ENCODE measurements at places on chromosomes 7 and 10.

DNA sequence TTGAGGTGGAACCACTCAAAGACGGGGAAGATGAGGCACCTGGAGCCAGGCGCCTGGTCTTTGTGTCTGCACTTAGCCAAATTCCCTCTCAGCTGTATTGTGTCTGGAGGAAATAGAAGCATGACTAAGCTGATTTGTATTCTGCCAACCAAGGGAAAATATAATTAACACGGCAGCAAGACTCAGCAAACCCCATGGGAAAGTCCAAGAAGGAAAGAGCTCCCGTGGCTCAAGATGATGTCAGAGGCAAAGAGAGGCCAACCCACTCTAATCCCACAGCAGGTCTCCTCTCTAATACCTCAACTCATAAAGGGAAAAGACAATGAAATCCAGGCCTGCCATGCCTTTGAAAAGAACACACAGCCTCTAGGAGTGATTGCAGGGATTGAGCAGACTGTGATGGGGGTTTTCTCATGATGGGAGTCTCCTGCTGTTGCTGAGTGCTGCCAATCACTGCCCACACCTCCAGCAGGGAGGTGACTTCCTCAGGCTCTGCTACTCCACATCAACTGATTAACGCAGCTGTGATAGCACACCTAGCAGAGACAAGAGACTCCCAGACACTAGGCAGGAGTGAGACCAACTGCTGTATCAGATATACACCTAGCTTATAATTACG, 255.5 kb upstream of the C7orf33 start:
- H3K27me3 ChIP-seq = no peaks in the 10 kb centered on the region
- H3K4me3 ChIP-seq = no peak overlapping the region
- H3K4me1 ChIP-seq = no peaks in the 10 kb centered on the region
- H3K36me3 ChIP-seq = no peaks in the 10 kb centered on the region
- no peak for DNase-seq

GRCh38 chr10:114281461-114281860, 42.4 kb downstream of the VWA2 start:
- no peak overlapping the region for H3K4me3 ChIP-seq
- no peaks in the 10 kb centered on the region for H3K4me1 ChIP-seq
- H3K27ac ChIP-seq = no peak overlapping the region
- H3K27me3 ChIP-seq = no peaks in the 10 kb centered on the region
- H3K36me3 ChIP-seq = no peaks in the 10 kb centered on the region

DNA sequence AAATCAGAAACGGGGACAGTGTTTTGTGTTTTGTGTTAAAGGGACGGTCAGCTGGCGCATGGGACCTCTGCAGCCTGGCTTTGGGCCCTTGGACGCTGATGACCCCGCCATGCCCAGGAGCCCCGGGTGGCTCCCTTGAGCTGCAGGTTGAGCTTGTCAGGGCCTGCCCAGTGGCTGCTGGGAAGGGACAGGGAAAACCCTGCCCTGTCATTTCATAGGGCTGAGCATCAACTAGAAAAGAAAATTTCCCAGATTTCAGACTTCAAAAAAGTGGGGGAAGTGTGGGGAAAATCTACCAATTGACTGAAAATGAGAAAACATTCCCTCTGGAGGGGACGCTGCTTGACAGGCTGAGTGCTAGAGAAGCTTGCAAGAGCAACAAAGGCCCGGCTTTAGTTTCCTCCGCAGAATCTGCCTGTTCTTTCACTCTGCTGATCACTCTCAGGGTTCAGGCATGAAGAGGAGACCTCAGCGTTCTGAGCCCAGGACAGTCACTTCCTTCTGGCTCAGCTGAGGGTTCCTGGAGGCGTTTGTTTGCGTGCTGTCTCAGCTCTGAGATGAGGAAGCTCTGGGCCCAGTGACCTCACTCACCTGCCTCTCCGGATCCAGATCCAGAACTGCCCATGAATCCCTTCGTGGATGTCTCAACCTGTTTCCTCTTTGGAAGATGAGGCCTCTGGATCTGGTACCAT, 18.6 kb upstream of the DNAJB6 start:
- no peaks in the 10 kb centered on the region for H3K27me3 ChIP-seq
- no peak for DNase-seq
- H3K36me3 ChIP-seq = no peaks in the 10 kb centered on the region
- no peak overlapping the region for H3K27ac ChIP-seq

DNA sequence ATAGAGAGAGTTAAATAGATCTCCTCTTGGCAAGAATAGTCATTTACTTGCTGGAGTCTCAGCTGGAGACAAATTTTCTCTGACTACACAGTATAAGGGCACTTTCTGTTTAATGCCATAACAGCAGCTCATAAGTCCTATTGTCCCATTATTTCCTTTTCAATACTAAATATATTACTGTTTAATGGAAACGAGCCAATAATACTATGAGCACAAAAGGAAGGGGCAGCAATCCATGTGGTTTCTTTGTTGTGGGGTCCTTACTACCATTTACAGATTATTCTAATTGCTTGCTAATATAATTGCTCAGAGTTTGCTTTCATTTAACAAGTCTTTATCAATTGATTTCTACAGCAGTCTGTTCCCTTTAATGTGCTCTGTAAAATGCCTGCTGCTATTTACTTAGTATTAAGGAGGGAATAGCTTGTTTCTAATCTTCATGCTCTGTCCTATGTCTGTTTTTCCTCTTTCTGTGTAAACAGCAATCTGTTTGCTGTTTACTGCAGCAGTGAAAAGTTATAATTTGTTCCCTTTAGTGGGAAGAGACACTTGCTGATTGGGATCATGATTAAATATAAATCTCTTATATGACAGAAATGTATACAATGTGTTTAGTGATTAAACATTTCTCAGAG, 296.2 kb upstream of the SMIM30 start:
- H3K36me3 ChIP-seq = no peaks in the 10 kb centered on the region
- no peak for DNase-seq
- H3K4me3 ChIP-seq = no peak overlapping the region
- no peaks in the 10 kb centered on the region for H3K4me1 ChIP-seq
- H3K27me3 ChIP-seq = no peaks in the 10 kb centered on the region

DNA sequence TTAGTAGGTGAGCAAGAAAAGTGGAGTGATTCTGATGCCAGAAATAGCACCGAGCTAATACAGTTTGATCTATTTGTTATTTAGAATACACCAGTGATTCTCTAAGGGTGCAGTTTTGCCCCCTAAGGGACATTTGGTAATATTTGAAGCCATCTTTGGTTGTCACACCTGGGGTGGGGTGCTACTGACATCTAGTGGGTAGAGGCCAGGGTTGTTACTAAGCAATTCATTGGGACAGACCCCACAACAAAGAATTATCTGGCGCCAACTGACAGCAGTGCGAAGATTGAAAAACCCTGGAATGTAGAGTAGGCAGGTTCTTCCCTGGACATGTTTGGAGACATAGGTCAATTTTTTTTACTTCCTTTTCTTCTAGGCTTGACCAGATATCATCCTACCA, 14.6 kb downstream of the PALS2 start:
- no peaks in the 10 kb centered on the region for H3K36me3 ChIP-seq
- no peak overlapping the region for H3K4me3 ChIP-seq
- H3K27me3 ChIP-seq = no peaks in the 10 kb centered on the region

DNA sequence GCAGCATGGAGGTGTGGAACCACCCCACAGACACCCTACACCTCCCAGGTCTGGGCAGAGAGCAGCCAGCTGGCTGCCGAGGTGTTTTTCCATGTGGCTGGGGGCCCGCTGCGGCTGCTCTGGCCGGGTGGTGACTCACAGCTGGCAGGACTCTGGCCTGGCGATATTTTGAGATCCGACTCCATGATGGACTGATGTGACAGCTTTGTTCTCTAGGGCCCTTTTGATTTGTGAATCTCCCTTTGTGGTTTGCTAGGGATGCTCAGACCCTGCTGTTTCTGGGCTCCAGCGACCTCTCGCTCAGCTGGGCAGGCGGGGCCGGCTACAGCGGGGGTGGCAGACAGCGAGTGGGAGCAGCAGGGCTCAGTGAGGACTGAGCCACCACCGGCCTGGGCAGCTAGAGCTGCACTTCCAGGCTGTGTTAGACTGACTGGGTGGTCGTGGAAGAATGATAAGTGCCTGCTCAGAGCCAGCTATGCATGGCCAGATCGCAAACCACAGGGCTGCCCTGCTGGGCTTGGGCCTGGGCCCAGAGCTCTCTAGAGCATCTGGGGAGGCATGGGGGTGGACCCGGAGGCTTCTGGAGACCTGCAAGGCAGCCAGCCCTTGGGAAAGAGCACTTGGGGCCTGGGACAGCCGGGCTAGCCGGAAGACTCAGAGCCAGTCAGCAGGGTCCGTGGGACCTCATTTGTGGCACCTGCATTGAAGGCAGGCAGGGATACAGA, 46.2 kb upstream of the GDF10 start:
- no peak overlapping the region for H3K4me3 ChIP-seq
- no peaks in the 10 kb centered on the region for H3K4me1 ChIP-seq
- H3K36me3 ChIP-seq = no peaks in the 10 kb centered on the region

DNA sequence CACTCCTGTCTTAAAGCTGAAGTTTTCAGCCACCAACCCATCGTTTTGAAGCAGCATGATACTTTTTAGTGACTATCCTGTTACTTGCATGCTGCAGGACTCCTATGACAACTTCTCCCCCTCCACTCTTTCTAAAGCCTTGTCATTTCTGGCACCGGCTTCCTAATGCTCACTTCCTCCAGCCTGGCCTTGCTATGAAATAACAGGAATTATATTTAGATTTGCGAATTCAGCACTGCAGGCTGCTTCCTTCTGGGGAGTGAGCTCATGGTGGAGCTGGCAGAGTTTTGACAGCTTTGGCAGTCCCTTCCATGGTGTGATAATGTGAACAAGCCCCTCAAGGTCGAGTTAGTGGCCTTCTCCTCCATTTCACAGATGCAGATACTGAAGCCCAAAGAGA, 13.4 kb downstream of the BLNK start:
- H3K4me1 ChIP-seq = no peaks in the 10 kb centered on the region
- H3K27me3 ChIP-seq = no peaks in the 10 kb centered on the region
- DNase-seq = peak; percentile 17
- peak overlapping the region; percentile 3 for H3K27ac ChIP-seq
- H3K4me3 ChIP-seq = no peak overlapping the region

GRCh38 chr7:149188637-149189259, 6.6 kb upstream of the ZNF282 start:
- no peaks in the 10 kb centered on the region for H3K27me3 ChIP-seq
- H3K36me3 ChIP-seq = no peaks in the 10 kb centered on the region
- H3K27ac ChIP-seq = no peak overlapping the region
- no peak for DNase-seq

GRCh38 chr7:1539181-1539881, 8.8 kb downstream of the MAFK start:
- H3K4me3 ChIP-seq = no peak overlapping the region
- DNase-seq = no peak
- H3K27me3 ChIP-seq = no peaks in the 10 kb centered on the region
- peak overlapping the region; percentile 100 for H3K27ac ChIP-seq

GRCh38 chr10:43922335-43923280, 273.9 kb upstream of the ZNF32 start:
- no peaks in the 10 kb centered on the region for H3K36me3 ChIP-seq
- H3K27me3 ChIP-seq = no peaks in the 10 kb centered on the region
- H3K4me3 ChIP-seq = no peak overlapping the region
- no peak for DNase-seq

- H3K36me3 ChIP-seq = no peaks in the 10 kb centered on the region
- H3K27ac ChIP-seq = no peak overlapping the region
- H3K4me1 ChIP-seq = no peaks in the 10 kb centered on the region
- no peak for DNase-seq
- no peak overlapping the region for H3K4me3 ChIP-seq
These were observed 9.5 kb upstream of the HACD1 start for GRCh38 chr10:17626656-17627055.

DNA sequence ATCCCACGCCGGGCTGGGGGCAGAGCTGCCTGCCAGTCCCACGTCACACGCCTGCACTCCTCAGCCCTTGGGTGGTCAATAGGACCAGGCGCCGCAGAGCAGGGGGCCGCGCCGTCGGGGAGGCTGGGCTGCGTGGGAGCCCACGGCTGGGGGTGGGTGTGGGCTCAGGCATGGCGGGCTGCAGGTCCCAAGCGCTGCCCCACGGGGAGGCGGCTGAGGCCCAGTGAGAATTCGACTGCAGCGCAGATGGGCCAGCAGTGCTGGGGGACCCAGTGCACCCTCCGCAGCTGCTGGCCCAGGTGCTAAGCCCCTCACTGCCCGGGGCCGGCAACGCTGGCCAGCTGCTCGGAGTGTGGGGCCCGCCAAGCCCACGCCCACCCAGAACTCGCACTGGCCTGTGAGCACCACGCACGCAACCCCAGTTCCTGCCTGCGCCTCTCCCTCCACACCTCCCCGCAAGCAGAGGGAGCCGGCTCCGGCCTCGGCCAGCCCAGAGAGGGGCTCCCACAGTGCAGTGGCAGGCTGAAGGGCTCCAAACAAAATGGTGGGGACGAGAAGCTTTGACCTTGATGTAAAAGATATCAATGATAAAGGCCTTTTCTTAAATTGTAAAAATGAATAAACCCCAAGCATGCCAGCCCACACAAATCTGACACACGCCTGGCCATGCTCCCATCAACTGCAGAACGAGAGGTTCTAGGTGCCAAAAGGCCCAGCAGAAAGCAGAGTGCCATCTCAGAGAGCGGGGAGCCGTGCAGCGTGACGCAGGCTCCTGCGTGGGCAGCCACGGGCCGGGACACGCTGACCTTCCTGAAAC, 255.5 kb downstream of the MAD1L1 start:
- DNase-seq = no peak
- no peak overlapping the region for H3K4me3 ChIP-seq
- H3K4me1 ChIP-seq = no peaks in the 10 kb centered on the region

- H3K27ac ChIP-seq = peak overlapping the region; percentile 44
- DNase-seq = no peak
- no peaks in the 10 kb centered on the region for H3K27me3 ChIP-seq
- no peak overlapping the region for H3K4me3 ChIP-seq
These were observed 48.9 kb downstream of the ZCCHC24 start for GRCh38 chr10:79396520-79396919.

- peak overlapping the region; percentile 3 for H3K4me3 ChIP-seq
- peaks cover 7% of the 10 kb centered on the region for H3K36me3 ChIP-seq
- H3K4me1 ChIP-seq = peaks cover 30% of the 10 kb centered on the region
These were observed 30.0 kb upstream of the AP5Z1 start for GRCh38 chr7:4745265-4745919.

DNA sequence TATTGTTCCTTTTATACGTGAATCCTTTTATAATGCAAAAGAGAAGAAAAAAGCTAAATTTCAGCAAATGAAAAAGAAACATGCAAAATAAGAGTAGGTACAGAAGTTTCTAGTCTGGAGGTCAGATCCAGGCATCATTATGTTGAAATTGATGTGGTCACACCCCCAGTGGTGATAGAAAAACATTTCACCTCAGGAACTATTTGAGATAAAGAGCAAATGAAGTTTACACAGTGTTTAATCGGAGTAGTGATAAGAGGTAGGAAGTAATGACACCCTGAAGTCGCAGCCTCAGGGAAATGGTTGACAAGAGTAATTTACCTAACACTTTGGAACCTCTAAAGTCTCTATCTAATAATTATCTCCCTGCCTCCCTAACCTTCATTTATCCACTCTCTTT, 536.0 kb upstream of the STEAP1 start:
- no peaks in the 10 kb centered on the region for H3K27me3 ChIP-seq
- no peak overlapping the region for H3K27ac ChIP-seq
- H3K36me3 ChIP-seq = no peaks in the 10 kb centered on the region
- DNase-seq = no peak
- H3K4me3 ChIP-seq = no peak overlapping the region

All from tibial nerve (tissue), 4 donors.